ENCODE measurements at places on chromosomes 7 and 10.

- DNase-seq = no peak
Observed at GRCh38 chr7:48959676-48960075, 35.3 kb downstream of the CDC14C start.

DNA sequence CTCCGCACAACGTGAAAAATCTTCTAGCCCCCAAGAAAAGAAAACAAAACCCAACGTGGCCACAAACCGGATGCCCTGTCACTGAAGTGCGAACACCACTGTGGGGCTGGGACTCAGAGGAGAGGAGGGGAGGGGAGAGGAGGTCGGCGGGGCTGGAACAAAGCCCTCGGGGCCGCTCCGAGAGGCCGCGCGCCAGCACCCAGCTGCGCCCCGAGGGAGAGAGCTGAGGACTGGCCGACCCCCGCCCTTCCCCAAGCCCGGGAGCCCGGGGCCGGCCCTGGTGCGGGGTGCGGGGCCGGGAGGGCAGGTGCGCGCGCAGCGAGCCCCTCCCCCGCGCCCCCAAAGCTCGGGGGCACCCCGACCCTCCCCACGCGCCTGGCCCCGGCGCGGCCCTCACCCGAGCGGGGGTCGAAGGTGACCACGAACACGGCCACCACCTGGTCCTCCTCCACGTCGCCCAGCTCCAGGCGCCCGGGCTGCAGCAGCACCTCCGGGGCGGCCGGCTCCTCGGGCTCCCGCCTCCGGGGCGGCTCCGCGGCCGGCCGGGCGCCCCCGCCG is 398 bp downstream of the DENND11 start:
- no peak for DNase-seq

DNA sequence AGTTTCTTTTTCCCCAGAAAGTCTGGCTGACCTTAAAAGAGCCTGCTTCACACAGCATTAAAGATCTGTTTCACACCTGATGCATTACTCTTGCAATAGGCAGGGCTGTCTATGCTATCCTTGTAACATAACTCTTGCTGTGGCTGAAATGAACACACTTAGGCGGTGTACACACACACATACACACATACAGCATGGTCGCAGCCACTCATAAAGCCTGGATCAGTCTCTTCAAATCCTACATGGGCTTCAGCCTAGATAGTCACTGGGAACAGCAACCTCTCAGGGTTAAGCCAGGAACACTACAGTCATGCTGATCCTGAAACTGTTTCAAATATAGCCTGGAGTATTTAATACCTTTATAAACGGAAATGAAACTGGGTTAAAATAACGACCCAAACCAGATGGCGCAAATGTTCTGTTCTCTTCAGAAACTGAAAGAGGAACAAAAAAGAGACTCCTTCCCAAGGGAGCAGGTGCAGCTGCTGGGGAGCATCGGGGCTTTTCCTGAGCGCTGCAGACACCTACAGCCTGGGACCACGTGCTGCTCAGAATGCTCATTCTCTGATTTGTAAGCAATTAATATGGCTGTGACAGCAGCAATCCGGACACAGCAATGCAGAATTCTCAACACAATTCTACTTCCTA is 61.0 kb upstream of the SFMBT2 start:
- no peak for DNase-seq

DNA sequence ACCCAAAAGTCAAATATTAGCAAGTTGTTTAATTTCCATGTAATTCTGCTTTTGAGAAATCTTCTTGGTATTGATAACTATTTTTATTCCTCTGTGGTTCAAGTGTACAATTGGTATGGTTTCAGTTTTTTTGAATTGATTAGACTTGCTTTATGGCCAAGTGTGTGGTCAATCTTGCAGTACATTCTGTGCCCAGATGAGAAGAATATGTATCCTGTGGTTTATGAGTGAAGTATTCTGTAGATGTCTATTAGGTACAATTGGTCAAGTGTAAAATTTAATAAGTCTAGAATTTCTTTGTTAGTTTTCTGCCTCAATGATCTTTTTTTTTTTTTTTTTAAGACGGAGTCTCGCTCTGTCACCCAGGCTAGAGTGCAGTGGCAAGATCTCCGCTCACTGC is 36.6 kb upstream of the C7orf33 start:
- no peak for DNase-seq

GRCh38 chr7:22332461-22332870 is 24.5 kb downstream of the RAPGEF5 start:
- no peak for DNase-seq

DNA sequence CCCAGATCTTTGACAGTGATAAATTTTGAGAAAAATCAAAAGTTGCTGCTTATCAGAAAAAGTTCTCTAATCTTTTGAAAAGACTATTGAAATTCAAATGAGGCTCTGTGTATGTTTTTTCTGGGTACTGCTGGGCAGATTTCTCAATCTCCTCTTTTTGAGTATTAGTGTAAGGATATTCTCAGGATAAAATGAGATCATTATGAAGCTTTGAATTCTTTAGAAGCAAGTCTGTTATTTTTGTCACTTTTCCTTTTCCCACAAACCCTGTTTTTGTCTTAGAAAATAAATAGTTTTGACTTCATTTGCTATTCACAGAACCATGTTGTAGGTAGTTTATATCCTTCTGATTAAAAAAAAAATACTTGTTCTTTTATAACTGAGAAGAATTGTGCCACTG is 7.9 kb downstream of the STAM start:
- no peak for DNase-seq

DNA sequence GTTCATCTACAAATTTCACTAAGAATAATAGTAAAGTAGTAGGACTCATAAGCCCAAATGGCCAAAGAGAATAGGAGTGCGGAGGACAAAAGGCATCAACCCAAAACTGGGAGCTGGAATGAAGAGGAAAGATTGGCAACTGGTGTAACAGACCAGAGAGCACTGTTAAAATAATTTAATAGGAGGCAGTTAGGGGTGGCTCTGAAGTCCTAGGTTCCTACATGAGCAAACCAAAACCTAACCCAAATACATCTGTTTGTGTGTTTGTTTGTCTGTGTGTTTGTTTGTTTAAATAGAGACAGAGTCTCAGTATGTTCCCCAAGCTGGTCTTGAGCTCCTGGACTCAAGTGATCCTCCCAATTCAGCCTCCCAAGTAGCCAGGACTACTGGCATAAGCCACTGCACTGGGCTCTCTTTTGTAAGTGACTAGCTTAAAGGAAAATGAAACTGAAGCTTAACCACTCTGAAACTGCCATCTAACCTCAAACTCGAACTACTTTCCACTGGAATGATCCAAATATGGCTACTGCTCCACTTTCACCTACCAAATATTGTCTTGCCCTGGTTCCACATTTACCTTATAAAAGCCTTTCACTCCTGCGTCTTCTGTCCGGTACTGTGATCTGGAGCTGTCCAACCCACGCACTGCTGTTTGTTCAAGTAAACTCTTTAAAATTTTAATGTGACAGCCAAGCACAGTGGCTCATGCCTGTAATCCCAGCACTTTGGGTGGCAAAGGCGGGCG is 94.9 kb downstream of the AKR1D1 start:
- DNase-seq = no peak

DNA sequence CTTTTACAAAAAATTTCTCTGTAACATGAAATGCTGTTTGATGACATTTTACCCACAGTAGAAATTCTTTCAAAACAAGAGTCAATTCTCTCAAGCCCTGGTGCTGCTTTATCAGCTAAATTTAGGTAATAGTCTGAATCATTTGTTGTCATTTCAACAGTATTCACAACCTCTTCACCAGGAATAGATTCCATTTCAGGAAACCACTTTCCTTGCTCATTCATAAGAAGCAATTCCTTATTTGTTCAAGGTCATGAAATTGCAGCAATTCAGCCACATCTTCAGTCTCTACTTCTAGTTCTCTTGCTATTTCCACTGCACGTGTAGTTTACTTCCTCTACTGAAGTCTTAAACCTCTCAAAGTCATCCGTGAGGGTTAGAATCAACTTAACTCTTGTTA is 14.1 kb downstream of the STAG3 start:
- no peak for DNase-seq

DNA sequence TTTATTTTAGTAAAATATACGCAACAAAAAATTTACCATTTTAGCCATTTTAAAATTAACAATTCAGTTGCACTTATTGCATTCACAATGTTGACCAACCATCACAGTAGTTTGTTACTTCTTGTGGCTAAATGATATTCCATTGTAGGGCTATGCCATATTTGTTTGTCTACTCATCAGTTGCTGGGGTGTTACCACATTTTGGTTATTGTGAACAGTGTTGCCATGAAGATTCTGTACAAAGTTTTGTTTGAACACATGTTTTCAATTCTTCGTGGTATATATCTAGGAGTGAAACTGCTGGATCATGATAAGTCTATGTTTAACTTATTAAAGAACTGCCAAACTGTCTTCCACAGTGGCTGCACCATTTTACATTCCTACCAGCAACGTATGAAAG is 46.3 kb upstream of the ZNF365 start:
- DNase-seq = no peak

- DNase-seq = no peak
Observed at GRCh38 chr7:7100432-7100849, 81.9 kb upstream of the C1GALT1 start.

GRCh38 chr7:98656899-98657298 is 39.8 kb downstream of the NPTX2 start:
- DNase-seq = no peak

GRCh38 chr10:91424016-91424415 is 13.9 kb downstream of the HECTD2 start:
- no peak for DNase-seq

GRCh38 chr10:130924138-130924819 is 387.2 kb downstream of the TCERG1L start:
- no peak for DNase-seq

GRCh38 chr7:98990356-98990755 is 112.0 kb downstream of the TRRAP start:
- DNase-seq = no peak

DNA sequence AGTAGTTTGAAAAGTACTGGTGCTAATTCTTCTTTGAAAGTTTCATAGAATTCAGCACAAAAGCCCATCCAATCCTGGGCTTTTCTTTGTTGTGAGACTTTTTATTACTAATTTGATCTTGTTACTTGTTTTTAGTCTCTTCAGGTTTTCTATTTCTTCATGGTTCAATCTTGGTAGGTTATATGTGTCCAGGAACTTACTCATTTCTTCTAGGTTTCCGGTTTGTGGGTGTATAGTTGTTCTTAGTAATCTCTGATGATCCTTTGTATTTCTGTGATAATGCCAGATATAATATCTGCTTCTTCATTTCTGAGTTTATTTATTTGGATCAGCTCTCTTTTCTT is 147.5 kb downstream of the RTKN2 start:
- no peak for DNase-seq

- no peak for DNase-seq
Observed at GRCh38 chr7:132394283-132395198, 181.7 kb downstream of the PLXNA4 start.

- DNase-seq = no peak
Observed at GRCh38 chr7:136066304-136067143, 89.4 kb upstream of the MTPN start.

DNA sequence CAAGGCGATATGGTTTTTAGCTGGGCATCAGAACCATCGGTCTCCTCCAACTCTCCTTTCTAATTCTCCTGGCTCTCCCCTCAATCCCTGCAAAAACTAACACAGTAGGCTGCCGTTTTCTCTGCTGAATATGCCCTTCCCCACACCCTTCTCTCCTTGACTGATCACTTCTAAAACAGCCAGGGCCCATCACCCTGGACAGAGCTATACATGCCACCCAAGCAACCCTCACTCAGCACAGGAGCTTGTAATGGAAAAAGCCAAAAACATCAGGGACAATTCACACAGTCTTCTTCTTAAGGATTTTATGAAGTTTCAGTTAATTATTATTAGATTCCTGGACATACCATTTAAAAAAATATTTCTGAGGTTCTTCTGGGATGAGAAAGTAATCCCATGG is 61.5 kb downstream of the PIK3AP1 start:
- no peak for DNase-seq

DNA sequence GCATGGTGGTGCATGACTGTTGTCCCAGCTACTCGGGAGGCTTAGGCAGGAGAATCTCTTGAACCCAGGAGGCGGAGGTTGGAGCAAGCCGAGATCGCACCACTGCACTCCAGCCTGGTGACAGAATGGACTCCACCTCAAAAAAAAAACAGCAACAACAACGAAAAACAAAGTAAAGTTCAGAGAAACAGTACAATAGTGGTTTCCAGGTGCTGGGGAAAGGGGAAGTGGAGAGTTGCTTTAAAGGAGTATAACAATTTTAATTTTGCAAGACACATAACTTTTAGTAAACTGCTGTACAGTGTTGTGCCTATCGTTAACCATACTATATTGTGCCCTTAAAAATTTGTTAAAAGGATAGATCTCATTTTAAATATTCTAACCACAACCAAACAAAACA is 662.7 kb upstream of the POT1 start:
- DNase-seq = no peak

DNA sequence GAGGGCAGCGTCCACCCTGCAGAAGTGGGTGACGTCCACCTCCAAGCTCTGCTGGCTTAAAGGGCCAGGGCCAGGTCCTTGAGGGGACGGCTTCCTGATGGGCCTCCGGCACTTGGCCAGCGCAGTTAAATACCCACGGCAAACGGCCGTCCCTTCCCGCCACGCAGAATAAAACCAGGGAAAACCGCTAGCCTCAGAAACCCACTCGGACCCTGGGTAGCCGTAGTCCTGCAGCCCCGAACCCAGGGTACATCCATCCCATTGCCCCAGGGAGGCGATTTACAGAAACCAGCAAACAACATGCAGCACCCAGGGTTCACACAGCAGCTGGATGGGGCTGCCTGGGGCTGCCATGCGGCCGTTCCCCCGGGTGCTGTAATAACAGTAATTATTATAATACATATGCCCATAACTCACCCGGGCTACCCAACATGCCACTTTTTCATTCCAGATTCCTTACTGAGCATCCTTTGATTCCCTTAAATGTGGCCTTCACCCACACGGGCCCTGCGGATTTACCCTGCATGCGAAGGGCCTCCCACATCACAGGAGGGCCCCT is 81.5 kb upstream of the PDGFA start:
- no peak for DNase-seq

GRCh38 chr10:1120801-1121211 is 64.6 kb downstream of the WDR37 start:
- no peak for DNase-seq

DNA sequence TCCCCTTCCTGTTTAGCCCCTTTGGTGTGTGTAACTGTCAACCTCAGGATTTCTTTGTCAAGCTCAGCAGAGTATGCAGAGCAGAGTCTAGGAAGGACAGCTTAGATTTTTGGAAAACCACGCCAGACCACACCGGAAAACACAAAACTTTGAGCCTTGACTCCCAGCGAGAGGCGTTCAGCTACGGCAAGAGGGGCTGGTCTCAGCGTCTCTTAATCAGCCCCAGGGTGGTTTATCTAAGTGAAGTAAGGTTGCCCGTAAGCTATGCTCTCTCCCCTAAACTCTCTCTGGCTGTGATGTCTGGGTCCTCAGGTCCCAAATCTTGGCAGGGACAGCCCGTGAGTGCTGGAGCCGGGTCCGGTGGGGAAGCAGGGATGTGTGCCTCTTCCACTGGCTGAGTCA is 230.9 kb downstream of the KLF6 start:
- no peak for DNase-seq

- no peak for DNase-seq
Observed at GRCh38 chr10:111171183-111171582, 94.4 kb downstream of the ADRA2A start.

GRCh38 chr10:6274484-6274883 is 71.8 kb downstream of the PFKFB3 start:
- DNase-seq = no peak
